ENCODE measurements at places on chromosomes 2 and 18.

DNA sequence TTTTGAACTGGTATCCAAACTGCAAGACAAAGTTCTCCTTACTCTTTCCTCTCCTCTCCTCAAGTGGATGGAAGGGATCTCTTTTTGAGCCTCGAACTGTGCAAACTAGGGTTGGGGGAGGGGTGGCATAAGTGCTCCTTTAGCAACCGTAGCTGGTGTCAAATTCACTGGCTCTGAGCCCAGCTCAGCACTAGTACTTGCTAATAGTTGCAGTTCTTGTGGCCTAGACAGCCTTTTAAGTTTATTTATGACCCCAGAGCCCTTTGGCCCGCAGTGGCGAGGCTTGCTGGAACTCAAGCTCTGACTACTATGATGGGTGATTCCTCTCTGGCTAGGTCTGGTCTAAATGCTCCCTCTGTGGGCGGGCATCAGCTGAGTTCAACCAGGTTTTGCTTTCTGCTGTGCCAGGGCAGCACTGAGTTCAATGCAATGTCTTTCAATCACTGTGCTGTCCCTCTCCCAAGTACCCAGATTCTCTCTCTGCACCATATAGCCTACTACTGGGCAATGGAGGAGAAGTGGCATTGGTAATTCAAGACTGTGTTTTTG is 528.4 kb upstream of the SYT4 start:
- DNase-seq = no peak

DNA sequence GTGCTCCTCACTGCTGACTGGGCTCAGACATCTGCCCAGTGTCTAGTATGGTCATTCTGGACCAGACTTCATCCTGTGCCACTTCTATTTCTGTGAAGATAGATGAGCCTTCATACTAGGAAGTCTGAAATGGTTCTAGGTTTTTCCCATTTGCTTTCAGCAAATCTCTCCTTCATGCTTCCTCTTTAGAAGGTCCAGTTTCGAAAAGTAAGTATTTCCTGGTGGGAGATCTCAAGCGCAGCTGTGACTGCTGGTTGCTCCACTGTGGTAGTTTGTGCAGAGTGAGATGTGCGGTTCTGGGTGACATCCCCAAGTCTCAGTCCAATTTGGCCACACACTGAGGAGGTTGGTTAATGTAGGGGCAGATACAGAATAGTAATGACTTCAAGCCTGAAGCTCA is 14.4 kb downstream of the IL36B start:
- DNase-seq = no peak

DNA sequence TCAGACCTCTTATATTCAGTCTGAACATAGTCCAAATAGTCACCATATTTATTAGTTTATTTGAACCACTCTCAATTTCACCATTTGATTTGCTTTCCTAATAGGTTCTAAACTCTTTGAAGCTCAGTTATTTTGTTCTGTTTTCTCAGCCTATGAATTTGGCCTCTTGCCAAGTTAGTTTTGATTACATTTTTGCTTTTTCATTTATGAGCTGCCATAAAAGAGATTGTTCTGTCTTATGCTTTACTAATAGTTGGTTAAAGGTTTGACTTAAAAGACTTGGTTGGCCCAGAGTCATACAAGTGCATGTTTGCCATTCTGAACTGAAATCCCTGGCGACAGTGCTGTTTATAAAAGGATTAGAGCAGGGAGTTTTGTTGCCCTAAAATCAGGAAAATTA is 85.9 kb upstream of the RANBP2 start:
- no peak for DNase-seq

DNA sequence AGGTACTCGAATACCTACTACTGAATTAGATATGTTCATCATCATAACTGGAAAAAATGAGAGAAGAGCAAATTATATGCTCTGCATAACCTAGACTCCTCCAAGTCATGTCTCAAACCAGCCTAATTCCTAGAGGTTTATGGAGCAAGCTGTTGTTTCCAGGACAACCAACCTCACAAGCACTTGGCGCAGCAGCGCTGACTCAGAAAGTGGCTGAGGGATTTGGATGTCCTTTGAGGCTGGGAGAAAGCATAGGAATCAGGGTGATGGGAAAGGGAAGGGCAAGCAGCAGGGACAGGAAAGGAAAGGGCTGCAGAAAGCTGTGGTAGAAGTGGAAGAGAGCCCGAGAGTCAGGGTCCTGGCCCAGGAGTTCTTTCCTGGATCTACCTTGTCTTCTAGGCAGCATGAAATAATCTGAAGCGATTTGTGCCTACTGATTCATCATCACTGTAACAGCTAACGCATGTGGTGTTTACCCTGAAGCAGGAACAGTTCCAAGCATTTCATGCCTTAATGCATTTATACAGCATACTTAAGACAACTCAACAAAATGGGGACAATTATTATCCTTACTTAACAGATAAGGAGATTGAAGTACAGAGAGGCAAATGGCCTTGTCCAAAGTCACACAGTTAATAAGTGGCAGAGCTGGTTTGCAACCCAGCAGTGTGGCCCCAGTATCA is 3.7 kb downstream of the PLEK start:
- DNase-seq = no peak

GRCh38 chr2:189570570-189571031 is 10.0 kb downstream of the SLC40A1 start:
- no peak for DNase-seq

GRCh38 chr2:75792996-75793395 is 82.3 kb upstream of the GCFC2 start:
- DNase-seq = no peak

DNA sequence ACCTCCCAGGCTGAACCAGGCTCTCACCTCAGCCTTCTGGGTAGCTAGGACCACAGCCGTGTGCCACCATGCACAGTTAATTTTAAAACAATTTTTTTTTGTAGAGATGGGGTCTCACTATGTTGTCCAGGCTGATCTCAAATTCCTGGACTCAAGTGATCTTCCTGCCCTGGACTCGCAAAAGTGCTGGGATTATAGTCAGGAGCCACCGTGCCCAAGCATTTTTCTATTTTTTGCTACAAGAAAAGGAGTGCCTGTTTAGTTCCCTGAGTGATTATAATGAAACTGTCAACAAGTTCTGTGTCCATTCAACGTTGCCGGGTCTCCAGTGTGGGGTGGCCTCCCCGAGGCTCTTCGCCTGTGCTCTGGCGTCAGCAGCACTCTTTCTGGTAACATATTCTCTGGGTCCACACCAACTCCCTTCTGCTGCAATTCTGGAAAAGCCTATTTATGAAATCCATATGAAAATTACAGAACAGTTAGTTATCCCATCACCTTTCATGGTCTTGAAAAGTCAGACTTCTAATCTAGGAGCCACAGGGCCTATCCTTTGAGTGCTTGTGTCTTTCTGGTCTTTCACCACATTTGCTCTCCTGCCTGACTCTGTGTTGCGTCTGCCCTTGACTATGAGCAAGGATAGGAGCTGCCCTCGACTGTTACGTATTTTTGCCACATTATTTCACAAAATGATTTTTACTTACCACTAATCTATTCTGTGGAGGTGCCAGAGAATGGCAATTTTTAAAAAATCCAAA is 172.7 kb downstream of the SOCS6 start:
- no peak for DNase-seq

DNA sequence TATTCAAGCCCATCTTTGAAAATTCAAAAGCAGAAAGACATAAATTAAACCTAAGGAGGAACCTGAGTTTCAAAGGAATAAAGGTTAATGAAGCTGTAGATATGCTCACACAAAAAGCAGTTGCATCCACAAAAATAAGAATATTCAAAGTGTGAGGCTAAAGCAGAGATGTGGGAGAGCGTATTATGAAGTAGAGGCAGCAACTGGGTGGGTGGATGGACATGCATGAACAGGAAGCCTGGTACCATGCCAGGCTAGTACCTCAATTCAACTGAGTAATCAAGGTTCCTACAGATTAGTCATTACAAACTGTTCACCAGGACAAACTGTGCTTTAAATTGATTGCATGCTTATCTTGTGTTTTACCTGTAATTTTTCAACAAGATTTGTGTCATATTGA is 330.0 kb upstream of the PKDCC start:
- peak; percentile 42 for DNase-seq

- no peak for DNase-seq
Measured at GRCh38 chr2:161426922-161427663, 11.0 kb downstream of the TBR1 start.

DNA sequence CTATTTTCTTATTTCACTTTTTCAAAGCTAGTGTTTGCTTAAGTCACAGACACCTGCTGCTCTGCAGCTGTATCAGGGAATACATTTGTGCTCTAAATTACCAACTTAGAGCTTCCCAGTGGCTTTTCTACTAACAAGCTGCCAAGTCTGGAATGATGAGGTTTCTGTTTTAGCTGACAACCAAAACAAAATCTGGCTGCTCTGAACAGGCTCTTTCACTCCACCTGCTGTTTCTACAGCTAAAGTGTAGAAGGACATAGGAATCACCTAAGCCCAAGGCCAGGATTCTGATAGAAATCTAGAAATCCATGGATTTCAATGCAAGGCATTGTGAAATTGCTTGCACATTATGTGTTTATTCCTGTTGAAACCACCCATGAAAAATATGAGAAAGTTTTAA is 201.2 kb downstream of the SUCLG1 start:
- DNase-seq = no peak

DNA sequence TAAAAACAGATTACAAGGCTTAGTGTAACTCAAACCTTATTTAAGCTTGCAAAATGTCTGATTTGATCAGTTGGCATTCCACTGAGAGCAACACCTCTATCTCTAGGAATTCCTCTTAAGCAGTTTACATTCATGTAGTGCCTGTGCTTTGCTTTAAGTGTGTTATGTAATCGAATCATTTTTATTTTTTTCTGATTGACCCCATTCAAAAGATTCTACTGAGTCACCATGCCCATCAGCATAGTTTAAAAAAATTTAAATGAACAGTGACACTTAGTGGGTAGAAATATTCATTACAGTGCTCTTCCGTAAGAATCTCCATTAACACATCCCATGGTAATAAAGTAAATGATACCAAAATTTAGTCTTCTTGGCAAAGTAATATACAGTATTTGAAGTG is 67.8 kb upstream of the SLC4A10 start:
- no peak for DNase-seq

GRCh38 chr2:11811036-11811654 is 64.7 kb downstream of the LPIN1 start:
- DNase-seq = no peak

- DNase-seq = no peak
Measured at GRCh38 chr18:48623468-48624235, 84.8 kb downstream of the CTIF start.

DNA sequence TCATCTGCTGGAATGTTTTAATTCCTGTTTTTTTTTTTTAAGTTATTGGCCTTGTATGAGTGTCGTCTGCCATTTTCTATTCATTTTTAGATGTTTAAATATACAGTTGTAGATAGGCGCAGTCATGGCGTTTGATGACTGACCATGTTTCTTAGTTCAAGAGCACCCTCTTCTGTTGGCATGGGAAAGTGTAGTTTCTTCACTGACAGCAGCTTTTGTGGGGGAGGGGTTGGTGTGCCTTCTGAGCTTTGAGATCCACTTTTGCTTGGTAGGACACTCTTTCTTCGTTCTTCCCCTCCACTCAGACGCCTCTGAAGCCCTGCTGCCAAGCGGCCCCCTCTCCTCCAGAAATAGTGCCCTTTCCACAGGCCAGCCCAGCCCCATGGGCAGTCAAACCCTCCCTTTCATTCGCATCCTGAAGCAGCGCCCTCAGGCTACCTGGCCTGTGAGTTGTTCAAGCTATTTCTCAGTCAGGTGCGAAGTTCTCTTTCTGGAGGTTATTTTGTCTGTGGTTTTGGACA is 492.0 kb downstream of the TNS1 start:
- DNase-seq = peak; percentile 73

DNA sequence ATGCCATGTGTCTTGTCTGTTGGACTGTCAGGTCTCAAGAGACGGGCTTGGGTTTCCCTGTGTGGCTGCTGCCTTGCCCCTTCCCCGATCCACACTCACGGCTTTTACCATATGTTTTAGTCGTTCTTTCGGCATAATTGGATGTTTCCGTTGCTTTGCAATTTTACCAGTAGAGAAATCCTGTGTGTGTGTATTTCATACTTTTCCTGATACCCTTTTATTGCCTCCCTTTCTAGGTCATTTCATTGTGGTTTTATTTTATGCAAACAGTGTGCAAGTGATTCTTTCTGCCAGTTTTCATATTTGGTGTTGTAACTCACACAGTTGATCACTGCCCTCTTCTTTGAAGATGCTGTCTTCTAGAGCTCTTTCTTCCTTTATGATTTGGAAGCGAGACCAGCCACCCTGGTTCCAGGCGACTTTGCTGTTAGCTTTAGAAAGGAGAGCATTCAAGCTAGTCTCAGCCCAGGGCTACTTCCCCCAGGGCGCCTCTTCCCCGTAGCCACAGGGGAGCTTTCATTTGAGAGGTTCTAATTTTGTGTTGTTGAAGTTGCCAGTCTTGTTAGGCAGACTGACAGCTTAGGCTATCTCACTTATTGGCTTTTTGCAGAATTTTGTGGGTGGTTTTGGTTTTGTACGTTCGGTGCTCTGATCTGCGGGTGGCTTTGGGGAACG is 17.0 kb downstream of the SH3BP4 start:
- DNase-seq = no peak

- DNase-seq = no peak
Measured at GRCh38 chr18:44799382-44799906, 118.8 kb downstream of the SETBP1 start.

GRCh38 chr2:65919550-65920188 is 487.3 kb upstream of the SPRED2 start:
- DNase-seq = no peak

- DNase-seq = no peak
Measured at GRCh38 chr18:9139400-9140039, 2.9 kb downstream of the ANKRD12 start.

- no peak for DNase-seq
Measured at GRCh38 chr2:37874470-37874869, 50.6 kb upstream of the RMDN2 start.

DNA sequence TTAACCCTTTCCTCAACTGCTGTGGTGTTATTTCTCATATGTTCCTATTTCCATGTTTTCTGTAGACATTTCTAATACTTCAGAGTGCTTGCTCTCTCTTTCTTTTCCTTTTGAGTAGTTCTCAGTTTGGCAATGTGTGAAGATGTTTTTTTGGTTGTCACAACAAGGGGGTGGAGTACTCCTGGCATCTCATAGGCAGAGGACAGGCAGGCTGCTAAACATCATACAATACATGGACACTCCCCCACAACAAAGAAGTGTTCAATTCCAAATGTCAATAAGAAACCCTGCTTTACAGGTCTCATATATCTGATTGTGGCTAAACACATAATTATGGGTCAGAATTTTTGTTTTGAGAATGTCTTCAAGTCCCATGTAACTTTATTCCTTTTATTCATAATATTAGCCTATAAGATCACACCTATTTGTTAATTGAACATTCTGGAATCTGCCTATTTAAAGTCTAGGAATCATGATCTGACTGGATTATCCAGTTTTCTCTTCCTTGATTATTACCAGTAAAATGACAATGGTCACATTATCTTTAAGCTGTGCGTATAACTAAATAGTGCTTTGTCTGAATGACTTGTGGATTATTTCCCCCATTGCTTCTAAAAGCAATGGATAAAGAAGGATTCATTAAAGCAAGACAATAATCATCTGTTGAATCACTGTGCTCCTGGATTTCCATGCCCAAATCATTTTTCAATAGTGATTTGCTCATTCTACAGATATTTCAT is 46.8 kb upstream of the ITPRID2 start:
- DNase-seq = no peak

- no peak for DNase-seq
Measured at GRCh38 chr2:176471949-176472348, 202.7 kb downstream of the MTX2 start.
